ENCODE measurements at places on chromosomes 6 and 20.

DNA sequence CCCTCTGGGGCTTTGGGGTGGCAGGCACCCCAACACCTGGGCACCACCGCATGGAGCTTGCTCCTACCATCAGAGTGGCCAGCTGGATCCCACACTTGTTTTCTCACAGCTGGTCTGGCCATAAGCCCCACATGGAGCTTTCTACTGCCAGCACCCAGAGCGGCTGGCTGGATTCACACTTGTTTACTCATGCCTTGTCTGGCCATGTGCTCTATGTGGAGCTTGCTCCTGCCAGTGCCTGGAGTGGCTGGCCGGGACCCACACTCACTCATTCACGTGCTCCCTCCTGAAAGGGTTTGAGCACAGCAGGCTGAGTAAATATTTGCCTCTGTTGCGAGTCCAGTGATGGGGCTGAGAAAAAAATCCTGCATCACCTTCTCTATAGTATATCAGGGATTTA lies 487.0 kb downstream of the CD109 start:
- DNase-seq, result peak; percentile 95

GRCh38 chr6:19578481-19578880 lies 258.7 kb upstream of the ID4 start:
- DNase-seq, result no peak

DNA sequence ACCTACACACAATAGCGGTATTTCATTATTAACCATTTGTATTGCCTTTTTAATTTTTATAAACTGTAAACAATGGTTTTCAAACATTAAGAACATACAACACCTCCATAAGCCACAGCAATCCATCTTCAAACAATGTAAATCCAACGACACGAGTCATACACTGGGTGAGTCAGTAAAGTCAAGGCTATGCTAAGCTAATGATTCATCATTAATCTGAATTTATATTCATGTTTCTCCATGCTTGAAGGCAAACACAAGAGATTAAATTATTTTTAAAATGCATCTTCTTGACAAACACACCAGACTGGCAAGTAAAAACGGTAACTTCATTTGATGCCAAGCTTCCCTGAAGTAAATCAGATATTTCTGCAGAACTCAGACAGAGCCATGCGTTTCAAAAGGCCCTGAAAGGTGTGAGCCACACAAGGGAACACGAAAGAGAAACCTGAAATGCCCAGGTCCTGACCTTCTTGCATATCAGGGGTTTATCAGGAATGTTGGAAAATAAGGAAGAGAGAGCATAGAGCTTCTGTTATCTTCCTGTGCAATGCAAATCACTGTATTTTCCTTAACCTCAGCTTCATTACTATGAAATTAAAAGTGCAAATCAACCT lies 162.5 kb downstream of the ALDH8A1 start:
- no peak for DNase-seq

- peak; percentile 42 for DNase-seq
Observed at GRCh38 chr20:47318586-47319516, 37.6 kb downstream of the ZMYND8 start.

DNA sequence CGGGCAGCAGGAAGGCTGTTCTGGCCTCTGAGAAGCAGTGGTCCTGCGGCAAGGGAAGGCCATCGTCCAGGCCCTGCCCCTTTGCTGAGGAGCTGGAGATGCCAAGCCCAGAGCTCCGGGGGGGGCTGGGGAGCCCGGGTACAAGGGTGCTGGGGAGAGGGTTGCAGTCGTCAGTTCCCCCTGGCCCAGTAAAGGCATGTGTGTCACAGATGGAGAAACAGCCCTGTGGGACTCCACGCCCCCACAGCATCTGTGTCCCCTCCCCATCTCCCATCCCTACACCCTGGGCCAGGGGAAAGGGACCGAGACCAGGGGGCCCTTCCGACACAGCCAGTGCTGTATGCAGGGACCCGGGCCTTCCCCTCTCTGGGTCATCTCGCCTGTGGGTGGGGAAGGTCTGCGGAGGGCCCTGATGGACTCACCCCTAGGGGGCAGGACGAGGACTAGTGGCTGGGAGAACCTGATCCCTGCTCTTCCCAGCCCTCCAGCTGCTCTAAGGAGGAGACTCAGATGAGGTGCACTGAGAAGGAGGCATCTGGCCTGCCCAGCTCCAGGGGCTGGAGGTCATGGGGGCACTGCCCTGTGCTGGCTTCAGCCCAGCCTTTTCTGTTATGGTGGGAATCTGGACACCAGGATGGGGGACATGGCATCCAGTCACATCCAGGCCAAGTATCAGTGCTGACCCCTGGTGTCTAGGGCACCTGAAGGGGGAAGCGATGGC lies 609 bp downstream of the MYL9 start:
- DNase-seq, result no peak

DNA sequence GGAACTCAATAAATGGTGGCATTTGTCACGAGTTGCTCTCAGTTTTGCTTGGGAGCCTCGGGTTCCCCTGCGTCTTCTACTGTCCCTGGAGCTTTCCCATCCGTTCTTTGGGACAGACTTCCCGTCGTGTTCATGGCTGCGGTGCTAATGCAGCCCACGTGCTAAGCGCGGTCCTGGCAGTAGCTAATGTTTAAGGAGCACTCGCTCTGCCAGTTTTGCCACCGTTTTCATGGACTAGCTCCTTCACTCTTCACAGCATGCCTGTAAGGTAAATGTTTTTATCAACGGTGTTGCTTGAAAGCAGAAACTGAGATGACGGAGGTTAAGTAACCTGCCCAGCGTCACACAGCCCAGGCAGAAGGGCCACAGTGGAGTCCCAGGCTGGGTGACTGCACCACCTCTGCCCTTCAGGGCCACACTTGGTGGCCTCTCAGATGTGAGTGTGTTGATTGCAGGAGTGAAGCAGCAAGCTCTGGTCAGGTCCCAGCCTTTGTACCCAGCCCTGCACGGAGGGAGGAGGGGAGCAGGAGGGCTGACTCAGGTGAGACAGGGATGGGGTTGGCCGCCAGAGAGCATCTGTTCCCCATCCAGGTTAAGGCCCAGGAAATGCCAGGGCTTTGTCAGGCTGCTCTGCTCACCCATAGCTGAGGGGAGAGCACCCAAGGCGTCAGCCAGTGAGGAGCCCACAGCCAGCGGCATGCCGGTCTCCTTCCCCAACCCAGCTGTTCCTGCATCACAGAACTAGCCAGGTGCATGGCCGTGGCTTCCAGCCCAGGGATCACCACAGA lies 181.8 kb downstream of the ZMYND8 start:
- DNase-seq, result no peak

GRCh38 chr20:61127311-61128039 lies 124.6 kb upstream of the CDH4 start:
- no peak for DNase-seq

DNA sequence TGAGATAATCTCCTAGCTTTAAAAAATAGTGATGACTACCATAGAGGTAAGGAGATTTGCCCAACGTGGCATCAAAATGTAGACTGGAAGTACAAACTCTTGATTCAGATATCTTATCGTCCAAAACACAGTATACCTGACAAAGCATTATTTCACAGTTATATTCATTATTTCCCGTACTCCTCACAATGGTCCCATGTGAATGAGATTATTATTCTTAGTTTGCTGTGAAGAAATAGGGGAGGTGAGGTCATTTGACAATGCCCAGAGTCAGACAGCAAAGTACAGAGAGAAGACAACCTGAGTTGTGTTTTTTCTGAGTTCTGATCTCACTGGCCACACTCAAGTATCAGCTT lies 1.2 kb upstream of the TFB1M start:
- DNase-seq, result no peak

DNA sequence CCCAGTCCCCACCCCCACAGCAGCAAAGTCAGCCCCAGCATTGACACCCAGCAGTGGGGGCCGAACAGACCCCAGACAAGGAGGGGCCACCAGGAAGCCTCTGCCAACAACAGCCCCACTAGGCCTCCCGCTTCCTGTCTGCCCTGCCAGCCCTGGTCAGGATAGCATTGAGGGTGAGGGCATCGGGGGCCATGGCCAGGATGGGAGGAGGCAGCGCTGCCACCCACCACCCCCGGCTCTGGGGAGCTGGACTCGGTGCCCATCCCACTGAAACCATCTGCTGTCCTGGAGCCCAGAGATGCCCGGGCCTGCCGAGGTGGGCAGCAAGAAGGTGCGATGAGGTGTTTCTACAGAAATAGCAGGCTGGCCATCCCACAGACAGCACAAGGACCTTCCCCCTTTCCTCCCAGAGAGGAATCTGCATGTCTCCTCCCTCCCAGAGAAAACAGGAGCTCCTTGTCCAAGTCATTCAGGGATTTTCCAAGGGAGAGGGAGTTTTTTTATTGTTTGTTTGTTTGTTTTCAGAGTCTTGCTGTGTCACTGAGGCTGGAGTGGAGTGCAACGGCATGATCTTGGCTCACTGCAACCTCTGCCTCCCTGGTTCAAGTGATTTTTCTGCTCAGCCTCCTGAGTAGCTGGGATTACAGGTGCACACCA lies 62.1 kb upstream of the BHLHE23 start:
- DNase-seq, result no peak

DNA sequence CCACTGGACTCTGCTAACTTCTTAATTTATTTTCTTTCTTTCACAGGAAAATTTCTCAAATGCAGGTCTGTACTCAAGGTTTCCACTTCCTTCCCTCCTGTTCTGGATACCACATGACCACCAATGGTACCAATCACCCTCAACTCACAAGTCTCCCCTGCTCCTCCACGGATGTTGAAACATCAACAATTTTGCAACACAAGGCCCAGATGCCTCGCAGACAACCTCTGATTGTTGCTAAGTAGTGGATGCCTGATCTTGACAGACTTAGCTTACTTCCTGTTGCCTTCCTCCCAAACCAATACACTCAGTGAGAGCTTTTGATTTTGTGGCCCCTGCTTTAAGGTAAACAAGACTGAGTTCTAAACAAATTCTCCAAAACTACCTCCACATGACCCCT lies 146.6 kb downstream of the FRK start:
- DNase-seq, result no peak

GRCh38 chr20:62638055-62638570 lies 4.2 kb upstream of the SLCO4A1 start:
- DNase-seq, result no peak

DNA sequence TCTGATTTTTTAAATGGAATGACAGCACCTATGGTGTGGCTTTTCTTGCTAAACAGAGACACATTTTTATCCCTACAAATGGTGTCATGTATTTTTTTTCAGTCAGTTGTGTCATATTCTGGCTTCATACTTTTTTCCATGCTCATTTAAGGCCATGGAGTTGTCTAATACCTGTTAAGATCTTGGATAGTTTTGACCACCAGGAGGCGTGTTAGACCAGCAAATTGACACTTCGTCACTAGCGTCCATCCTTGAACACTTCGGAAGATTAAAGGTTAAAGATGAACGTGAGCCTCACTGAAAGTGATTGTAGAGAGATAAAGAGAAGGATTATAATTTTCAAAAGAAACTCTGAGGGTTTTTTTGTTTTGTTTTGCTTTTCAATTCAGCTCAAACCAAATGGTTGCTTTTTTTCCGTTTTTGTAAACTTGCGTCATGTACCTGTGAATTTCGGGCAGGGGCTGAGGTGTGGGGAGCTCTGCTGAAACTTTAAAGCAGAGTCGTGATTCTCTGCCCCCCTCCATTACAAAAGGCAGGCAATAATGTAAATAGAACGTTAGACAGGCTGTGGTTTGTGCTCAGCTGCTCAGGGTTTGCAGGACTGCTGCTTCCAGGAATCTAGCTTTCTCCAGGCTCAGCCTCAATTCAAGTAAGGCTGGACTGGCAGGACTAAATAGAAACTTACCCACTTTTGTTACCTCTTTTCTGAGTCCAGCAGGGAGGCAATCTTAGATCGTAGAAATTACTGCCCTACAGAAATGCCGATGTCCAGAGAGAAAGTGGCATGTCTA lies 245.1 kb downstream of the FOXA2 start:
- DNase-seq, result peak; percentile 69

GRCh38 chr6:138785079-138785478 lies 10.8 kb upstream of the ECT2L start:
- DNase-seq, result no peak

DNA sequence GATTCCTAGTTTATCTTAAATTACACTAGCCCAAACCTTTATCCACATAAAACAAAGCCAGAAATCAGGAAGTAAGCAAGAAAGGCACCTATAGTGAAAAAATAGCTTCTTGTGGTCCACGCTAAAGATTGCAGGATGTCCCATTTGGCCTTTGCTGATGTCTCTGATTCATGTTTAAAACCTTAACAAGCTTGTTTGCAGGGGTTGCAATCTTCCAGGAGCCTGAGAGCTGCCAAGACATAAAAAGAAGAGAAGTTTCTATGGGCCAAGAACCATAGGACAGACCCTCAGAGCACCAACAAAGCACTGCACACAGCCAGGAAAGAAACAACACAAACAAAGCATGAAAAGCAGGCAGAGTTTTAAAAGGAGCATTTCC lies 49.4 kb downstream of the ADAT2 start:
- no peak for DNase-seq

DNA sequence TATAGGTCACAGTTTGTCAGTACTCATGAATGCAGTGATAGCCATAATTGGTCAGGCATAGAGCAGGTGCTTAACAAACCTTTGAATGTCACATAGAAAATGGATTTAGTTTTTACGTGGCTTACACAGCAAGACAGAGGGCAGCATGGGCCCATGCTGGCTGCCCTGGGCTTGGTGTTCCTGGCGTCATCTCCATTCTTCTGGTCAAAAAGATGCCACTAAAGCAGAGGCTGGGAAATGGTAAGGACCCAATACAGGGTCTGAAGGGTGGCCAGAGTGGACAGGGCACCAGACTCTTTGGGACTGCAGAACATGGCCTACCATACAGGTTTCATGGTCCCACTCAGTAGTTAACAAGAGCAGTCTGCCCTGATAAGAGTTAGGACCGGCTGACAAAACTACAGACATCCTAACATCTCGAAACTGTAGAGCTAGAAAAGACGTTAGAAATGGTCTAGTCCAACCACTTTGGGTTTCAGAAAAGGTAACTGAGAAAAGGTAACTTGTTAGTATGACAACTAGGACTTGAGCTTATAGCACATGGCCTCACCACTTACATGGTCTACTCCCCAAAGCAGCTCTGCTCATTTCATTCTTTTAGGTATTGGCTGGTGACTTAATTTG lies 22.6 kb downstream of the HEBP2 start:
- no peak for DNase-seq

DNA sequence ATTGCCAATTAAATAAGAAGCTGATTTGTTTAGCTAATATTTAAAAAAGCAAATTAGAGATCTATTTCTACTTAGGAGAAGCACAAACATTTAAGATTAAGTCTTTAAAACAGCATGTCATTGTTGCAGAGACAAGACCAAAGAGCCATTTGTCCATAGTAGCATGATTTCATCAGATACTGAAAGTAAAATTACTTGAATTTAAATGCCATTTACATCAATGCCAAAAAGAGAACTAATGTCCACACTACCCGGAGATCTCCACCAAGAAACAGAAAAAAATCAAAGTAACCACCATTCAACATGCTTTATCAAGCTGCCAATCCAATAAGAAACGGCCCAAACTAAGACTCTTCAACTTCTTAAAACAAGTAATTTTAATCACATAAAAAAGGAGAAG lies 15.7 kb downstream of the AURKA start:
- DNase-seq, result no peak

Data from DMS153 (cell line).